ENCODE measurements at places on chromosomes 4 and X. TPM values are rescaled to one million over a fixed set of nuclear protein-coding genes. Genes with fewer than 3 reads are reported as not detected.

Gene PITX2
- total RNA-seq, result 49.2 TPM

DNA sequence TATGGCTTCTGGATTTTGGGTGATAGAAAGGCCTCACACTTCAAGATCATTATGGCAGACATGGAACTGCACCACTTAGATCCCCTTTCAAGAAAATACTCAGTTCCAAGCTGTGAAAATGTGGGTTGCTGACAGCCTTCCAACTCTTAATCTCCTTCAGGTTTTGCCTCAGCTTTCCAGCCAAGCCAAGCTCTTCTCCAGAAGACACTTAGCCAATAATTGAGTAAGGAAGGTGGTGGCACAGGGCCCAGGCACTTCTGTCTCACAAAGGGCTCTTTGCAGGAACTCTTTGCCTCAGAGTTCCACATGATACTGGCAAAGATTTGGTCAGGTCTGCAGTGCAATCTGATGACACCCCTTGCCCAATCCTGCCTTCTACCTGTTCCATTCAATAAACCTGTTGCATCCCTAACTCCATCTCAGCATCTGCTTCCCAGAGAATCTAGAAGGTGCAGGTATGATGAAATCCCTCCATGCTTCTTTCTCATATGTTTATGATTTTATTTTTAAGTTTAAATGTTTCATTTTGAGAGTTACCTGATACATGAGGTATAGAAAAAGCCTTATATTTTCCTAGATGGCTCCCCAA, 30.6 kb downstream of the ANXA5 start:
- peak; percentile 49 for DNase-seq

DNA sequence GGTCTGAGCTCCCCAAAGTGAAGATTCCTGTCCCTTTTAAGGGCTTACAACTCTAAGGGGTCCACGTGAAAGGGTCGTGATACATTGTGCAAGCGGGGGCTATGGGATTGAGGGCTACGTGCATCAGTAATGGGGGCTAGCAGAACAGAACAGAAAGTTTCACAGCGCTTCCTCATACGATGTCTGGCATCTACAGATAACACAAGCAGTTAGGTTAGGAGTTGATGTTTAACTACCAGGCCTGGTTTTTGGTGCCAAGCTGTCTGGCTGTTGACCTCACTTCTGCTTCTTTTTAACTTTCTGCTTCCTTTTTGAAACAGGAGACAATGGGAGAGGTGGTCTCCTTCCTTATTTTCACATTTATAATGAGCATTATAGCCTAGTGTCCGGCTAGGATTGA, 368.6 kb upstream of the CXorf51A start:
- DNase-seq, result no peak

Gene RHOXF2
- not detected for total RNA-seq

- DNase-seq, result no peak
Observed at GRCh38 chrX:1533058-1533457, 3.9 kb downstream of the P2RY8 start.

- no peak for DNase-seq
Observed at GRCh38 chr4:8766610-8767009, 105.0 kb downstream of the HMX1 start.

DNA sequence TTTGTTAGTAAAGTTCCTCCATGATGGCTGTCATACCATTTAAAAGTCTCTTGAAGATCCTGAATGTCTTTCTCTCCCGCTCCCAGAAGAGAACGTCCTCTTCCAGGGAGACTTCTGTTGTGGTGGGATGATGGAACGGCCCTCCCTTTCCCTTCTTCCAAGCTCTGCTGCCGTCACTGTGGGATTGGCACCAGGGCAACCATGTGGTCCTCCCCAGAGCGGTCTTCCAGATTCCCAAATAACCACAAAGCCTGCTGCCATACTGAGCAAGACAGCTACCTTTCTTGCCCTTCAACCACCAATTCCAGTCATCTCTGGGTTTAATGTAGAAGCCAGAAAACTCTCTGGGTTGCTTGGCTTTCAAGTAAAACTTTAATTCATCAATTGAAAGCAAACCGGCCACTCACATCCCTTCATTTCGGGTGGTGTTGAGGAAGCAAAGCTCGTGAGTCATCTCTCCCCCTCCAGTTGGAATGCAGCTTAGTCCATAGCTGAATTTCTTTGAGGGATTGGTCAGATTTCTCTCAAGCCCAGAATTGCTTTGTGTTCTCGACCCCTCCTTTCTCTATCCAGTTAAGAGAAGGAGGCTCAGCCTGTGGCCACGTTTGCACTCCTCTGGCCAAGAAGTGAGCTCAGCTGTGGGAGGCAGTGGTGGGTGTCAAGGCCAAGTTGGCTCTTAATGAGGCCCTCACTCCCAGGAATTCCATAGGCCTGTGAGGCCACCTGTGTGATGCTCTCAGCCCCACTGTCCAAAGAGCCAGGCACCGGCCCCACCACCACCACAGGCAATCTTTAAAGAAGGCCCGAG, 36.9 kb downstream of the FHDC1 start:
- DNase-seq, result peak; percentile 58

Gene RIPPLY1
- not detected for total RNA-seq

Gene HDAC6
- 47.1 TPM for total RNA-seq

Gene DCAF12L2
- total RNA-seq, result 0.08 TPM

Gene ERAS
- total RNA-seq, result not detected

Gene JADE1
- 21.4 TPM for total RNA-seq

DNA sequence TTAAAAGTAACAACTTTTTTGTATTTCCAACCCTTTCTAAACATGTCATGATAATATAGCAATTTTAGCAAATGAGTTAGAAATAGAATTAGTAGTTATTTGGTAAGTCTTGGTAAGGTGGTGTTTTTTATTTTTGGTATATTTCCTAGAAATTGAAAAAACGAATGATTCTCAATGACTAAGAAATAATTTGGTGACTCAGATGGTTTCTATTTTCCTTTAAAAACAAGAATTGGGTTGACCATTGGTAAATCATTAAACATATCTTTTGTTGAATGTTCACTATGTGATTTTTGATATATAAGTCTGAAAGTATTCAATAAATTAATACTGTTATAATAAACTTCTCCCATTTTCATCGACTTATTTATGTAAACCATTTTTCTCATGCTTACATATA, 206.2 kb upstream of the BANK1 start:
- no peak for DNase-seq

- DNase-seq, result no peak
Observed at GRCh38 chr4:86092684-86093083, 267.2 kb downstream of the MAPK10 start.

DNA sequence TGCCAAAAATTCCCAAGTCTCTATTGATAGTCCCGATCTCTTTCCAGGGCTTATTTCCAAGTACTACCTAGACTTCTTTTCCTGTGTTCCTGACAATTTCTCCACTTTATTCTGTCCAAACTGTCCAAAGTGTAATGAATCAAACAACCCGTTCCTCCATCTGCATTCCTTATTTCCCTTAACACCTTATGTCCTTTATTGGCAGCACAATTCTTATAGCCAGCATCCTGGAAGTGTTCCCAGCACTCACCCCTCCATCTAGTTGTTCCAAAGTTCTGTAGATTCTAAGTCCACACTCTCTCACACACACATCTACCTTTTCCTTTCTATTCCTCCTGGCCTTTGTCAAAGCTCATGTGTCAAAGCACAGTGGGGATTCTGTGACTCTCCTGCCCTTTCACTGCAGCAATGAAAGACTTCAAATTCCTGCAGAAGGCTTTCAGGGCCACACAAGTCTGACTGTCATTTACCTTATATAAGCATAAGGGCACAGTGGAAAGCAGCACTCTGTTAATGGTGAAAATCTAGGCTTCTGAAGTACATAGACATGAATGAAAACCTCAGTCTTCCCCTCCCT, 22.1 kb downstream of the LIMCH1 start:
- no peak for DNase-seq

DNA sequence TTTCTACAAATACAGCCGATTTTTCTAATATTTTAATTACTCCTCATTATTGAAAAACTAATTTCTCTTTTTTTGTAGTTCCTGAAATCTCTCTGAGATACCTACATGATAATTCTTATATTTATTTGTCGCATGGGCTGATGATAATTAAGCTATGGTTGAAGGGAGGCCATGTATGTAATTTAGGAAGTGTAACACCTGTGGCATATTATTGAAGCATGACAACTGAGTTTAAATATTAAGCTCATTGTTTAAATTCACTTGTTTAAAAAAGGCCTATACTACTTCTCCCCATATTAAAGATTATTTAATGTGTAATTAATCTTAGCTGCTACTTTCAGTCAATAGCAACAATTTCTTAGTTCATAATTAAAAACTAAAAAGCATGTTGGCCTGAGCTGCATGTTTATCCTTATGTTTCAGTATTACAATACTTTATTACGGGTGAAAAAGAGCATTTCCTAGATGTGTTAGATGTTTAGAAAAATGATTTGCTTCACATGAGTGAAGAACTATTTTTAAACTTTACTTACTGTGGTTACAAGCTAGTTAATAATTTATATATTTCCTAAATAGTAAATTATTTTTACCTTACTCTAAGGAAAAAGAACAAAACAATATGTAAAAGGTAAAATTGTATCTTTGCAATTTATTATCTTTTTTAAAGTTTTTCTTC, 122.4 kb downstream of the RAP1GDS1 start:
- DNase-seq, result no peak

- no peak for DNase-seq
Observed at GRCh38 chrX:30568136-30568535, 9.4 kb downstream of the TASL start.

DNA sequence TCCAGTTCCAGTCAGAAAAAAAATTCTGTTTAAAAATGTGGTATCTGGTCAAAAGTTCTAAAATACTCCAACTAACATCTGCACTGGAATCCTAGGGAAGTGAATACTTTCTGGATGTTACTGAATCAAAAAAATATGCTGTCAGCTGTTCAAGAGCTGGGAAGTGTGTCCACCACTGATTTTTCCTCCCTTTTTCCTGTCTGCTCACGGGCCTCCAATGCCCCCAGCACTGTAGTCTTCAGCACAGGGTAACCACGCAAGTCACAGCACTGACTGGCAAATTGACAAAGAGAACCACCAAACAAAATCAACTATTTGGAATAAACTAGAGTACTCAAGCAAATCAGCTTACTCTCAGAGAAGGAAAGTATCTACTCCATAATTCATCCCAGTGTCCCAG, 9.9 kb downstream of the VEGFC start:
- no peak for DNase-seq

DNA sequence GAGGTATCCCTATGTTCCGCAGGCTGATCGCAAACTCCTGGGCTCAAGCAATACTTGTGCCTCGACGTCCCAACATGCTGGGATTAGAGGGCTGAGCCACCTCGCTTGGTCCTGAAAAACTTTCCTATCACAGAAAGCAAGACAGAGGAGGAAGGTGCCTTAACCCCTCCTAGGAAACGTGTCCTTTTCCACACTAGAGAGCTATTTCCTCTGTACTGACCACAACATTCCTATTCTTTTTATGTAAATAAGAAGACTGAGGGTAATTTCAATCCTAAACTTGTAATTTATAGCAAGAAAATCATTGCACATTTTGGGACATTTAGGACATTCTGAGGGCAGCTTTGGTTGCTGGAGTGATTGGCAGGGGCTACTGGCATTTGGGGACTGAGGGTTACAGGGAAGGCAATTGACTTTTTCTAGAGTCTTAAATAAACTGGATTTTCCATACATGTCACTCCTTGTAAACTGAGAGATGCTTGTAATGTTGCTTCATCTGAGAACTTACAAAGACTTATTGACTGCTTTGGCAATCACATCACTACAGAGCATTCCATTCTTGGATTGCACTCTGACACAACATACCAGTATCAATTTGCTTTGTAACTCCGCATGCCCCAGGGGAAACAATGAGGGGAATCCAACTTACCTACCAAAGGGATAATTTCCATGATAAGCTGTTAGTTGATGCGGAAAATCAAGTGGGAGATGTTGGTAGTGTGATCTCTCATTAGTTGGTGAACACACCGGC, 15.6 kb downstream of the XAGE3 start:
- no peak for DNase-seq

Gene NOX1
- total RNA-seq, result not detected

- no peak for DNase-seq
Observed at GRCh38 chrX:137574784-137575293, 8.9 kb downstream of the ZIC3 start.

DNA sequence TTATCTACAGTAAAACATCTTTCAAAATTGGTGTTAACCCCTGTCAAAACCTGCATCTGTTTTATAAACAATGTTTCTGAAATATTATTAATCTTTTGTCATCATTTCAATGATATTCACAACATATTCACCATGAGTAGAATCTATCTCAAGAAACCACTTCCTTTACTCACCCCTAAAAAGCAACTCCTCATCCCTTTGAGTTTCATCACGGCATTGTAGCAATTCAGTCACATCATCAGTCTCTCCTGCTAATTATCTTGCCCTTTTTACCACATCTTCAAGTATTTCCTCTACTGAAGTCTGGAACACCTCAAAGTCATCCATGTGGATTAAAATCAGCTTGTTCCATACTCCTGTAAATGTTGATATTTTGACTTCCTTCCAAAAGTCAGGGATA, 415.3 kb upstream of the TECRL start:
- DNase-seq, result no peak

Gene PPP2R2C
- 1.2 TPM for total RNA-seq

DNA sequence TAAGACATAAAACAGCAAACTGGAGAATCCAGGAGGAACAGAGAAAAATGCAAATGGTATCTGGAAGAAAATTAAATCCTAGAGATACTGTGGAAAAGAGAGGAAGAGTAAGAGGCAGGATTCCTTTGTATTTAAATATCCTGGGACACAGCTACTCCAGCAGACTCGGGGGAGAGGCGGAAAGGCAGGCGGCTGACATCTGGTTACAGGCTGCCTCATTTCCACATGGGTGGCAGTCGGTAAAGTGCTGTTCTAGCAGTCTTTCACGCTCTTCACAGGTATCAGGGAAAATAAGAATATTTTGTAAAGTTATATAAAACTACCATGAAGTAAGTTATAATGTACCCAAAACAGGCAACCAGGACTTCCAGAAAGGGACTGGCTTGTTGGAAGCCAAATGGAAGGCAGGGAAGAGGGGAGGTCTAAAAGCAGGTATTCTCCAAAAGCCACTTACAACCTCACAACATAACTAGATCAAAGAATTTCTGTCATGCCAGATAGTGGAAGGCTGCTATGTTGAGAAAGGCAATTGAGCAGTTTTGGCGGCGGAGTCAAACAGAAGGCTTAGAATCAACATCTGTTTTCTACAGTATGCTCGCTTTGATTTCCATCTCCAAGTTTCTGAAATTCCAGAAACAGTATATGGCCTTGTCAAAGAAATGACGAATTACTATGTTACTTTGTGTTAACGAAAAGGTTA, 1.3 kb upstream of the TIGD2 start:
- no peak for DNase-seq

DNA sequence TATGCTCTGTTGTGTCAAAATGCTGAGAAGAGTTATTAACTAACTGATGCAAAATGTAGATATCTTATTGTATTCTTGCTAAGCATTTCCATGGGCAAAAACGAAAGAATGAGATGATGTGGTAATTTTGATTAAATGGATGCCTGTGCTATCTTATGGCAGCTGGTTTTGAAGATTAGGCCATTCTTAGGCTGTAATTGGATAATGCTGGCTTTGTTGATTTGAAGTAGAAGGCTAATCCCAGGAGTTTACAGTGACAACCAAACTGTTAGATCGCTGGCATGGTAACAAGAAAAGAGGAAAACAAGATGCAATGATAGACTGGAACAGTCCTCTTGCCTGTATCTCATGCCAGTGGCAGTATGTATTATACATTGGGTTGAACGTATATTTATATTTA, 74.1 kb upstream of the WDR44 start:
- DNase-seq, result no peak

All from psoas muscle (tissue), 8 donors.